Anterior cingulate cortex (tissue), 58 donors: ENCODE measurements at places on chromosomes 12 and 14.

- DNase-seq, result no peak
Measured at GRCh38 chr12:47139000-47139681, 59.4 kb upstream of the AMIGO2 start.

GRCh38 chr12:79174626-79175025, 310.1 kb downstream of the SYT1 start:
- DNase-seq, result no peak

- no peak for DNase-seq
Measured at GRCh38 chr14:69066396-69067171, 86.3 kb downstream of the DCAF5 start.

DNA sequence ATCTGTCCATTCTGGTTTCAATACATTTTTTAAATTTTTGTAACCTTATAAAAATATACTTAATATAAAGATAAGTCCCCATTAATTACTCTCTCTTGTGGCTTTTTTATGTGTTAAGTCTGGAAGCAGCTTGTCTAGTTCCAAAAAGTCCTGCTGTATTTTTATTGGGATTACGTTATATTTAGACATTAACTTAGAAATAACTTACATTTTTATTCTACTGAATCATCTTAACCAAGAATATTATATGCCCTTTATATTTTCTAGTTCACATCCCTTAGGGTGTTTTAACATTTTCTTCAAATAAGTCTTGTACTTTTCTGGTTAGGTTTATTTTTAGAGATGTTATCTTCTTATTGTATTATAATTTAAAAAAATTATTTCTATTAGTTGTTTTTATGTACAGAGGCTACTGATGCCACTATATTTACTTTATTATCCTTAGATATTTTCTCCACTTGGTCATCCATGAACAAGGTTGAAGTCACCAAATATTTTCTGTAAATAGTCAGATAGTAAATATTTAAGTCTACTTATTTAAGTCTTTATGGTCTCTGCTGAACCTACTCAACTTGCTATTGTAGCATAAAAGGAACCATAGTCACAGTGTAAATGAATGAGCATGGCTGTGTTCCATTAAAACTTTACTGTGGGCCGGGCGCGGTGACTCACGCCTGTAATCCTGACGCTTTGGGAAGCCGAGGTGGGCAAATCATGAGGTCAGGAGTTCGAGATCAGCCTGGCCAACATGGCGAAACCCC, 132.4 kb upstream of the NEDD1 start:
- no peak for DNase-seq

DNA sequence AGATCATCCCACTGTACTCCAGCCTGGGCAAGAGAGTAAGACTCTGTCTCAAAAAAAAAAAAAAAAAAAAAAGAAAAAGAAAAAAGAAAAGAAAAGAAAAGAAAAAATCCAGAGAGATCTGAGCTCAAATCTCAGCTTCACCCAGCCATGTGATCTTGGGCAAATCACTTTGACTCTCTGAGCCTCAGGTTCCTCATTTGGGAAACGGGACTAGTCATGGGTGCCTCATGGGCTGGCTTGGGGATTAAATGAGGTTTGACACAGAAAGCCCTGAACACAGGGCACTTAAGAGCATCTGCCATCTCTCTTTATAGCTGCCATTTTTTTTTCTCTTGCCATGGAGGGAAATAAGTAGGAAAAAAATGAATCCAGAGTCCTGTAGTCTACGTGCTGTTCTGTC, 86.2 kb upstream of the MYL2 start:
- no peak for DNase-seq

DNA sequence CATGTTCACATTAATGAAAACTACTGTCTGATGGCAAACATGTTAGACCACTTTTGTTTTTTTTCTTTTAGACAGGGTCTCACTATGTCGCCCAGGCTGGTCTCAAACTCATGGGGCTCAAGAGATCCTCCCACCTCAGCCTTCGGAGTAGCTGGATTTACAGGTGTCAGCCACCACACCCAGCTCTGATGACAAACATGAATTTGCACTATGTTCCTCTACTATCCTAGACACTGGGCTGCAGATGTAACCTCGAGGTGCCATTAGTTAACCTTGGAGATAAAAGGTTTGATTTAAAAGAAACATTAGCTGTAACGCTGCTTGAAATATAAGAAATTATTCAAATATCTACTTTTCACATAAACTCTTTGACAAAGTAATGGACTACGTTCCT, 8.1 kb downstream of the VPS37B start:
- DNase-seq, result no peak

DNA sequence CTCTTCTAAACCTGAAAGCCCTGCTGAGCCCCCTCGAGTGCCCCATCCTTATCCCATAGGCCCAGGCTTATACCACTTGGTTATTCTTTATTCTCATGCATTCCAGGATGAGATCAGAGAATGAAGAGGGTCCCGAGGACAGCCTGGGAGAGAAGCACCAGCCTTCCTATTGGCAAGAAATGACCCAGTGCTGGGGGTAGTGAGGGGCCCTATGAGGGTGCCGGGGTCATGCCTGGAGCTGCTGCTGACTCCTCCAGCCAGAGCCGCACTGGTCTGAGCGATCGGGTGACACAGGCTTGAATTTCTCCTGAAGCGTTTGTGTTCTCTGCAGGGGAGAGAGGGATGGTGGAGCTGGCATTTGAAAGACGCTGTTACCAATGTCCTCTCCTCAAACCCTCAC, 18.1 kb downstream of the MORN3 start:
- no peak for DNase-seq

GRCh38 chr12:51434305-51434704, 9.7 kb downstream of the SLC4A8 start:
- no peak for DNase-seq

GRCh38 chr12:66925083-66925482, 246.2 kb upstream of the GRIP1 start:
- no peak for DNase-seq

- no peak for DNase-seq
Measured at GRCh38 chr12:124633365-124634362, 66.3 kb upstream of the NCOR2 start.

- DNase-seq, result no peak
Measured at GRCh38 chr14:66758031-66758613, 250.2 kb downstream of the GPHN start.

- DNase-seq, result no peak
Measured at GRCh38 chr12:54583726-54584125, 4.7 kb downstream of the PPP1R1A start.

DNA sequence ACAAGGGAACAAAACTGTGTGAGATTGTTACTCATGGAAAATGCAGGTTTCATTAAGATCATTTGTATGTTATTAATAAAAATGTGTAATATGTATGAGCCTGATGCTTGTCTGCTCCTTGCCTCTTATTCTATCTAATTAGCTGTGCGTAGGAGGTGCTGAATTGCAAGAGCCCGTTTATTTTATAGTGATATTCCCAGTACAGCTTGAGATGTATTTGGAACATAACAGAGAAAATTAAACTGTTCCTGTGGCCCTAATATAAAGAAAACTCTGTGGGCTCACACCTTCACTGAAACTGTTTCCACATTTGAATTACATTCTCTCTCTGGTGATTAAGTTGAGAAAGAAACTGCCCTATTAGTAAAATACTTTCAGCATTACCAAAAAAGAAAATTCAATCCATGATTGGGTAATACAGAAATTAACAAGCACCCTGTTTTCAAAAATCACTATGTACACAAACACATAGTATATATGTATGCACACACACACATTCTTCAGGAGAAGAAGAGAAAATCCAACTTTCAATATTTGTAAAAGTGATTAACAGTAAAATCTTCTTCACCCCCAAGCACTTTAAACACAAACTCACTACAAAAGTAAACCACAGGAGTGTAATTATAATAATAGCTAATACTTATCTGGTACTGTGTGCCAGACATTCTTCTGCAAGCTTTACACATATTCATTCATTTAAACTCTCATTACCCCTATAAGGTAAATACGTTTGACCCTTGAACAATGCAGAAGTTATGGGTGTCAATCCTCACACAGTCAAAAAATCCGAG, 233.2 kb downstream of the PHLDA1 start:
- DNase-seq, result no peak

DNA sequence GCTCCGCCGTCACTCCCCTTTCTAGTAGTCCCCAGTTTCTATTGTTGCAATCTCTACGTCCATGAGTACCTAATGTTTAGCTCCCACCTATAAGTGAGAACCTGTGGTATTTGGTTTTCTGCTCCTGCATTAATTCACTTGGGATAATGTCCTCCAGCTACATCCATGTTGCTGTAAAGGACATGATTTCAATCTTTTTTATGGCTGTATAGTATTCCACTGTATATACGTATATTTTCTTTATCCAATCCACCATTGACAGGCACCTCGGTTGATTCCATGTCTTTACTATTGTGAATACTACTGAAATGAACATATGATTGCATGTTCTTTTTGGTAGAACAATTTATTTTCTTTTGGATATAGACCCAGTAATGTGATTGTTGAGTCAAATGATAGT, 114.7 kb downstream of the ANKS1B start:
- DNase-seq, result no peak

DNA sequence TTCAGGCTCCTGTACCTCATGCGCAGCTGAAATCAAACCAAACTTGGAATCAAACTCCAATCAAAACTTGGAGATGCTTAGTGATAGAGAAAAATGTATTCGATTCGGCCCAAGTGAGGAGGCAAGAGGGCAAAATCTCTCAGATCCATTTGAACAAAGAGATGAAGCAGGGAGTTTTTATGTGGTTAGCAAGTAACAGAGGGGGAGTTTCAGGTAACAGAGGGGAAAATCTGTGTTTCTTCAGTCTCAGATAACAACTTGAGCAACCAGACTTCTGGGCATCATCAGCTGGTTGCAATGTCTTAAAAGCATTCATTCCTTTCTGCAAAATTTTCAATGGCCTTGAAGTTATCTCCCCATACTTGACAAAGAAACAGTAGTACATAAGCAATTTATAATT, 245.1 kb upstream of the AVPR1A start:
- DNase-seq, result no peak

GRCh38 chr12:116339062-116339461, 61.6 kb upstream of the MED13L start:
- no peak for DNase-seq

DNA sequence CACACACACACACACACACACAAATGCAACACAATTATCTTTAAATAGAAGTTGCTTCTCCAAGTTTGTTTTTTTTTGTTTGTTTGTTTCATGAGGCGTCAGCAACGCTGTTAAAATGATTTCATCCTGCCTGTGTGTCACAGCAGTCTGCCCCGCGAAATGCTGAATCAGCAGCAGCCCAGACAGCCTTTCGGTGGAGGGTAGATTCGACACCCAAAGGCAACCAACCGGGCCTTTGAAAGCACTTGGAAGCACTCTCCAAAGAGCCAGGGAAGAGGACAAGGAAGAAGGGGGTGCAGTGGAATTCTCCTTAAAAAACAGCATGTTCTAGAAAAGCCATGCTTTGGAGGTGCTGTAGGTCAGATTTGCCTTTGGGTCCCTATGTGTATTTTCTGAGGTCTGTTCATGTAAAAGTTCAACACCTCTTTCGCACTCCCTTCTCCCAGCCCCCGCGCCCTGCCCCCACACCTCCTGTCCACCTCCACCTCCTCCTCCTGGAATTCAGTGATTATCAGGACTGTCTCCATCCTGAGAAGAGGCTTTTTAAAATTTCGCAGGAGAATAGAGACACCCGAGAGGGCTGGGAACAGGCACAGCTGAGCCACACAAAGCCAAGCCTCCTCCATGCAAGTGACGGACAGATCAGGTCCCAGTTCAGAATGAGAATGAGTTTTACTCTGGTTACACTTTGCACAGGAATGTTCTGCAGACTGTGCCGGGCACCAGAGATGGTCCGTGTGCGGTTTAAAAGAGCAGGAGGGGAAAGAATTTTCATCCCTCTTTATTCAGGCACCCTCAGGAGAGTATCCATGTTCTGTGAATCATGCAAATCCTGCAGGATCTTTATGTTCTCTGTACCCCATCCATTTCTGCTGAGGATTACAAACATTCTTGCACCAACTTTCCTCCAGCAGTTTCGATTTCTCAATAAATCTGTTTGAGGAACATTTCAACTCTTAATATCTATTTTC, 177.9 kb downstream of the ETV6 start:
- peak; percentile 37 for DNase-seq

- no peak for DNase-seq
Measured at GRCh38 chr14:101562659-101563351, 1.5 kb downstream of the DIO3 start.

- no peak for DNase-seq
Measured at GRCh38 chr12:61916831-61917230, 343.4 kb upstream of the USP15 start.

DNA sequence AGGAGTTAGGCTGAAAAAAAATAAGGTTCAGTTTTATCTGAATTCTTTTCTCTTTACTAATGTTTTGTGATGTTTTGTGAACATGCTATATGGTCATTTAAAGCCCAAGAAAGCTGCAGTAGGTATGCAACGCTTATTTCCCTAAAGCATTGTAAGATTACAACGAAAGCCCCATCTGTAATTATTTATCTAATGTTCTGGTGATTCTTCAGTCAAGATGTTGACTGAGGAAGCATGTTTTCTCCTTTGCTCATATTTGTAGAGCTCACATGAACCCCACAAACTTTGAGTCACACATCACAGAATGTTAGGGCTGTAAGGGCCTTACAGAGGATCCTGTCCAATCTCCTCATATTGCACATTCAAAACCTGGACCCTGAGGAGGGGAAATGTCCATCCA, 3.2 kb upstream of the TUBA1C start:
- DNase-seq, result no peak

GRCh38 chr14:55580470-55581341, 699 bp downstream of the KTN1 start:
- peak; percentile 58 for DNase-seq

GRCh38 chr14:104974665-104975390, 3.3 kb downstream of the AHNAK2 start:
- DNase-seq, result no peak

DNA sequence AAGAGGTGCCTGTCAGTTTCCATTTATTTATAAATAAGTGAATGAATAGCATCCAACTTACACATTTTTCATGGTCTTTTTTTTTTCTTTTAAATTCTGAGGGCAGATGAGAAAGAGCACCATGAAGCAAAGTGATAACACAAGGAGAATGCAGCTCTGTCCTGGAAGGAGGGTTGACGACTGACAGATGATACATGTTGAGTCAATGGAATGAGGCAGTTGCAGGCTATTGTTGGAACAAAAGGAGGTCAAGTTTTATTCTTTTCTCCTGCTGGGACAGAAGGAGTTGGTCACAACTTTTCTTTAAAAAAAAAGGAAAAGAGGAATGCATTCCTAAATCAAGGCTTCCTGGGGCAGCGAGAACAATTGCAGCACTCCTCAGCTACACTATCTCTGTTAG, 119.9 kb upstream of the PLEKHG7 start:
- no peak for DNase-seq

DNA sequence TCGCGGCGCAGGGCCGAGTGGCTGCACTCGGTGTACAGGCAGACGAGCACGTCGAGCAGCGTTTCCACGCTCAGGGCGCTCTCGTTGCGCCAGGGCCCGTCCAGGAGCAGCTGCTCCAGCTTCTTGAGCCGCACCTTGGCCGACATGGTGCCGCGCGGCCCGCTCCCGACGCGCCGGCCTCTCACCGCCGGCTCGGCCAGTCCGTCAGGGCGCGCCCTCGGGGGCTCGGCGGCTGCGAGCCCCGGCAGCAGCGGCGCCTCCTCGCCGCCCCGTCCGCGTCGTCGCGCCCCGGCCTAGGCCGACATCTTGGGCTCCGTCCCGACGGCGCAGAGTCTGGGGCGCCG, 349 bp downstream of the CDC42BPB start:
- DNase-seq, result no peak

GRCh38 chr12:18432206-18432605, 170.9 kb downstream of the PIK3C2G start:
- DNase-seq, result no peak

GRCh38 chr12:24268663-24269186, 319.3 kb upstream of the SOX5 start:
- DNase-seq, result no peak
